ENCODE measurements at places on chromosomes 6 and 20. TPM values are rescaled to one million over a fixed set of nuclear protein-coding genes. Genes with fewer than 3 reads are reported as not detected.

Gene GABRR2
- polyA plus RNA-seq, result 0.10 TPM

Gene TNXB
- polyA plus RNA-seq, result 4.4 TPM

Gene RFX6
- polyA plus RNA-seq, result not detected

Gene ULBP2
- 0.27 TPM for polyA plus RNA-seq

Gene TSPO2
- 0.39 TPM for polyA plus RNA-seq

Gene RPP40
- polyA plus RNA-seq, result 9.4 TPM
